ENCODE measurements at places on chromosomes 7 and 10. TPM values are rescaled to one million over a fixed set of nuclear protein-coding genes. Genes with fewer than 3 reads are reported as not detected.

The EGR2 gene
- 21.4 TPM for total RNA-seq

The AZGP1 gene
- not detected for total RNA-seq

The CYP26A1 gene
- not detected for total RNA-seq

The NEUROG3 gene
- total RNA-seq: not detected

The SPDYE11 gene
- total RNA-seq: not detected

The ZNF212 gene
- 9.0 TPM for total RNA-seq

The ASB10 gene
- total RNA-seq: not detected

The EXOC6 gene
- total RNA-seq: 7.6 TPM

DNA sequence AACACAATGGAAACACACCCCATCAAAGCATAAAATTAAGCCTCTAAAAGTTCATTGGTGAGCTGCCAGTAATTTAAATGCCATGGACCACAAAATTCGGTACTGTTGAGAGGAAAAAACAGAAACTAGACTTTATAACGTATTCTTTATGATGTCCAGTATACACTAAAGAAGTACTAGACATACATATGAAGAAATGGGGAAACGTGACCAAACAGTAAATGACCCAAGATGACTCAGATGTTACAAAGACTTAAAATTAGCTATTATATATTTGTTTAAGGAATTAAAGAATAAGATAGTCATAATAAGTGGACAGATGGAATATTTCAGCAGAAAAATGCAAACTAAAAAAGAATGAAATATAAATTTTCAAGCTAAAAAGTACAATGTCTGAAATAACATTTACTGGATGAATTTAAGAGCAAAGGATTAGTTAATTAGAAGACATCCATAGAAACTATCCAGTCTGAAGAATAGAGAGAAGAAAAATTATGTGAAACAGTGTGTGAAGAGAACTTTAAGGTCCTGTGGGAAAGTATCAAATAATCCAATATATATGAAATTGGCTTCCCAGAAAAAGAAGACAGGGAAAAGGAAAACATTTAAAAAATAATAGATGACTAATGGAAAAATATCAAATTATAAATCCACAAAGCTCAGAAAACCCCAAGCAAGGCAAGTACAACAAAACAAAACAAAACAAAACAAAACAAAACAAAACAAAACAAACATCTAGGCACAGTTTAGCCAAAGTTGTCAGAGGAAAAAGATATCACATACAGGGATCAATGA, 69.4 kb downstream of the SAMD9 start:
- DNase-seq: no peak

DNA sequence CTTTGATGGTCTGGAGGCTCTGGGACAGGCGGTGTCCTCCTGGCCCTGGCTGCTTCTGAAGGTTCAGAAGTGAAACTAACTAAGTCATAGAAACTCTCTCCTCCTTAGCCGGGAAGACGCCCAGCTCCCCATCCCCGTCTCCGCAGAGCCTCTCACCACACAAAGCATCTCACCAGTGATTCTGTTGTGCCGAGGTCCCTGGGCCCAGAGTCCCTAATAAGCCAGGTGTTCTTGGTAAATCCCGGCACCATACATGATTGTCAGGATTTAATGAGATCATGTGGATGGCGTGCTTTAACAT, 9.4 kb downstream of the HKDC1 start:
- no peak for DNase-seq

DNA sequence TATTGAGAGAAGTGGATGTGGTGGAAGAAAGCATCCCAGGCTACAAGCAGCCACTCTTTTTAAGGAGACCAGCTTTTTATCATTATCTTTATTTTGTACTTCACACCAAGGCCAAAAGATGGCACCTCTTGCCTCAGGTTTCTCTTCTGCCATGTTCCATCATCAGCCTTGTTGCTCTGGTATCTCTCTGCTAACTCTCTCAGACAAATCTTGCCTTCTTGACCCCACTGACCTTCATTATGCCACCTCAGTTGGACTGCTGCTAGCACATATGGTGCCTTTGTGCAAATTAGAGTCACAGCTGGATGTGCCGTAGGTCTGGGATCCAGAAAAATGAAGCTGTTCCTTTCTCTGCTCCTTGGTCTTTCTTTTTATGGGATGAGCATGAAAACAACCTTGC, 47.1 kb upstream of the DYNC1I1 start:
- no peak for DNase-seq

GRCh38 chr10:60099998-60100747, 193.8 kb upstream of the CCDC6 start:
- DNase-seq: peak; percentile 8

GRCh38 chr10:14173706-14174594, 156.8 kb downstream of the FRMD4A start:
- peak; percentile 28 for DNase-seq

- DNase-seq: no peak
Observed at GRCh38 chr10:73485320-73485719, 10.5 kb downstream of the PPP3CB start.

DNA sequence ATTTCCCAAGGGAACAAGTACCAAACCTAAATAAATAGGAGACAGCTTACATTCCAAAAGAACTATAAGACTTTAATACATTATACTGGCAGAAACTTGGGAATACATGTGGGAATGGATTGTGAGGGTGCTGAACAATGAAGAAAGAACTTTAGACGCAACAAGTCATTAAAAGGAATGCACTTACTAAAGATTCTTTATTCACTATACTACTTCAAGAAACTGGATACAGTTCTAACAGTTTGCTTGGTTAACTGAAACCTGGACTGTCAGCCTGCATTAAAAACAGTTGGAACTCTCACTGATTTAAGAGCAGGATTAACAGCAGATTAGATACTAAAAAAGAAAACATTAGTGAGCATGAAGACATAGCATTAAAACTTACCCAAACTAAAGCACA, 12.0 kb downstream of the CACUL1 start:
- DNase-seq: no peak

GRCh38 chr7:77813180-77813579, 14.6 kb downstream of the PHTF2 start:
- no peak for DNase-seq

DNA sequence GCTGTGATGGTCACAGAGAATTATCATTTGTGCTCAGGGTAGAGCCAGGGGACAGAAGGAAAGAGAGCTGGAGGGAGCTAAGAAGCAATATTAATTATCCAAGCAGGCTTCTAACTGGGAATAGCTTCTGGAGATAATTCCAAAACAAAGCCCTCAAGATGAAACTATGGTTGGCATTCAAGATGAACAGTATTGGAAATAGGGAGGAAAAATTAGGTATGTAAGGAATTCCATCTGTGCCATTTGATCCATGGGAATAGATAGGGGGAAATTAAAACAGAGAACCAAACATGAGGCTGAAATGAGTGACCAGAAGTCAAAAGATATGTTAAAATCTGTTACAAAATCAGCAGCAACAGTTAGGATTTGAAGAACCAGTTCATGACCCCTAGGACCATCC, 75.3 kb downstream of the NDUFB2 start:
- DNase-seq: no peak

- DNase-seq: no peak
Observed at GRCh38 chr7:32941181-32941580, 16.1 kb upstream of the FKBP9 start.

DNA sequence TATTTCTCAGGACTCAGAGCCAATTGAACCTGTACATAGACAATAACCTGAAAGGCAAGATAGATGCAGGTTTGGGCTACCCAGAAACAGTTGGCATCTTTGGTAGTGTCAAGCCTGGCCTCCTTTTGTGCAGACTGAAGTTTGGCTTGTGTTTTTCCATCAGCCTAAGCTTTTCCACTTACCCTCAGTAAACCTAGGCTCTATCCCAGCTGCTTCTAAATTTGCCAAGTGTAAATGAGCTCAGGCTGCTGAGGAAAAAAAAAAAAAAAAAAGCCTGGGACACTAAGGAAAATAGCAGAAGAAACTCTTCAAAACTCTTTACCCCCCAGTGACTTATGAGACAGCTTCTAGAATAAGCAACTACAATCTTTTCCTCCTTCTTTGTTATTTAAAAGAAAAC, 316.3 kb upstream of the SORCS1 start:
- DNase-seq: no peak

DNA sequence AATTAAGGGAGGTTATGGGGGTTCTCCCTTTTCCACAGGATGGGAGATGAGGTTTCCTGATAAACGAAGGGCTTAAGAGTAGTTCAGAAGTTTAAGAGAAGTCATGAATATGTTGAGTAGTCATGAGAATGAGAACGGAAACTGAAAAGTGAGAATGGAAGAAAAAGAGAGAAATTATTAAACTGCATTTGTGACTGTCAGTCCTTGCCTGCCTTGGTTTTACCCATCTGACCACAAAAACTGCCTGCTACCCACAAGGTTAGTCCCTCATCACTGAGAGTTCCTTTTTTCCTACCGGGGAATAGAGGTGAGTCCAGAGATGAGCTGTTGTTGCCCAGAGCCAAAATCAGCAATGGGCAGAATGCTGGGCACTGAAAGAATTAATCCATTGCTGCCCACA, 174.1 kb upstream of the BET1 start:
- DNase-seq: no peak

DNA sequence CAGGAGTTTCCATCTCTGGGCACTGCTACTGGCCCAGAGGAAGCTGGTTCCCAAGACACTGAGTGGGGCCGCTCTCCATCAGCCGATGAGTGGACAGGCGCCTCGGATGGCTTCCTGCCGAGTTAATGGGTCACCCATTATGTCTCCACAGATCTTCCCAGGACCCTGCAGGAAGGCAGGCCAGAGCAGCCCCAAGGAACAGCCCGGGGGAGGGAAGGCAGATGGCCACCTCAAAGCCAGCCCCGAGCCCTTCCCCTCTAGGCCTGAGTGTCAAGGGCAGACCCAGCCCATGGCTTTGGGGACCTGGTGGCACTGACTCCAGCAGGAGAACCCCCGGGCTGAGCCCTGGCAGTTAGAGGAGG, 3.4 kb upstream of the LFNG start:
- DNase-seq: no peak

- DNase-seq: peak; percentile 11
Observed at GRCh38 chr10:124285587-124286527, 132.9 kb downstream of the OAT start.

DNA sequence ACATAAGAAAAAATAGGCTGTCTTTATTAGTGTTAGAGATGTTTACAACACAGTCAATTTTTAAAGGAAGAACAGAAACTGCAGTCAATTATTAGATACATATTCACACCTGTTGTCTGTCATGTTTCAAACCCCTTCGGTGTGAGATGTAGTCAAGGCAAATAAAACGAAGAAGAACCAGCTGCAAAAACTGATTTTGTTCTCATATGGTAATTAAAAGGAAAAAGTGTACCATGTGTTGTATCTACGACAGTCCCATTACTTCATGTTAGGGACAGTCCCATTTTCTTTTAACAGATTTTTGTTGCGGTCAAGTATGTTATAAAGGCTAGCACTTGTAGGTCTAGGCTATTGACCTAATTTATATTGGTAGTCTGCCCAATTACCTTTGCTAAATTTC, 149.4 kb downstream of the LRRN3 start:
- no peak for DNase-seq

GRCh38 chr7:128201067-128201689, 39.9 kb upstream of the LEP start:
- no peak for DNase-seq

DNA sequence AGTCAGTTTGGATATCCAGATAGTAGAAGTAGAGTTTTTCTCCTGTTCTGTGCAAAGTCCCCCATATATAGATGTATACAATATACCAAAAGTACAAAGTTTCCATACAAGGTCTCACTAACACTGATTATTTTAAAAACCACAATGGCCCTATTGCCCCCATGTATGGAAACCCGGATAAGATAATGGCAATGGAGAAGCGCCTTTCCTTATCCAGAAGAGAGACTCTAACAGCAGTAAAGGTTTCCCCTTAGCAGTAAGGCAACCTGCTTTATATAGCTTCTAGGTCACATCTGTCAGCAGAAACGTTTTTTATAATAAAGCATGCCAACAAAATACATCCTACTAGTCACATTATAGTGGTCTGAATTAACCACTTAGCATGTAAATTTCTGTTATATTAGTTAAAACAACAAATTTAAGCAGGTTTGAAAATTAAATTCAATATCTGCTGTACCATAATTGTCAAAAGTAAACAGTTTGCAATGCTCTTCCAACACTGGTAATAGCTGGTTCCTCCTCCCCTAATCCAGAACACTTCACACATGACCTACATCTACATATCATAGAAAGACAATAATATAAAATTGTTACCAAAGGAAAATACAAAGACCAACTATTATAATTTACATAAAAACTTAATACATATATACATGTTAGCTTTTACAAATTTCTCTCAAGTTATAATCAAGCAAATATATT, 22.4 kb downstream of the USP6NL start:
- no peak for DNase-seq

DNA sequence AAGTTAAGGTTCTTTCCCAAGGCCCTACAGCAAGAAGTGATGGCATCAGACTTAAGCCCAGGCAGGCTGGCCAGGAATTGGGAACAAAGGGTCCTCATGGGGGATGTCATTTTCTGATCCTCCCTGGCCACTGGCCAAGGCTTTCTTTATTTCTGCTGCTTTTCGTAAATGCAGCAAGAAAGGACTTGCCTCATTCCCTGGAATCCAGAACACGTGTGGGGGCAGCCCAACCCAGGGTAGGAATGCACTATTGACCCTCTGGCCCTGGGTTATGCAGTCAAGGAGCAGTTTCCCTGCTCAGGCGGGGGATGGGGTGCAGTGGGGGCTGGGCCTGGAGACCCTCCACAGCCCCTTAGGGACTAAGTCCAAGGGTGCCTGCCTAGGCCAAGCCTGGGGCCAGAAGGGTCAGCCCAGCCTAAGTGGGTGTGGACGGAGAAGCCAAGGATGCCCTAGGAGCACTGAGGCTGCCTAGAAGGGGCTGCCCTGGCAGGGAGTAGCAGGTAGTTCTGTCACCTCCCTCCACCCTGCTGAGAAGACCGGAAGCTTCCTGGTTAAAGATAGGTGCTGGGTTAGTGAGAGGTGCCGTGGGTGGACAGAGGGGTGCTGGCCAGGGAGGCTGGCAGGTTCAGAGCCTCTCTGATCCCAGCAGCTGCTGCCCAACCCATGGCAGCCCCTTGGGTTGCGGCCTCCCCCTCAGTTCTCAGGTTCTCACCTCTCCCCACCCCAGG, 179.2 kb downstream of the SH3PXD2A start:
- no peak for DNase-seq

GRCh38 chr10:13241613-13242012, 7.4 kb upstream of the UCMA start:
- no peak for DNase-seq

Data from activated naive CD4-positive, alpha-beta T cell treated with anti-CD3 and anti-CD28 coated beads for 36 hours (primary cell).